ENCODE measurements at places on chromosomes 12 and 14.

- no peak for DNase-seq
Measured at GRCh38 chr12:25074113-25074512, 120.8 kb downstream of the DNAI7 start.

GRCh38 chr14:97723351-97723750 lies 926.2 kb downstream of the VRK1 start:
- no peak for DNase-seq

GRCh38 chr12:39401459-39401858 lies 41.5 kb downstream of the KIF21A start:
- DNase-seq = no peak

DNA sequence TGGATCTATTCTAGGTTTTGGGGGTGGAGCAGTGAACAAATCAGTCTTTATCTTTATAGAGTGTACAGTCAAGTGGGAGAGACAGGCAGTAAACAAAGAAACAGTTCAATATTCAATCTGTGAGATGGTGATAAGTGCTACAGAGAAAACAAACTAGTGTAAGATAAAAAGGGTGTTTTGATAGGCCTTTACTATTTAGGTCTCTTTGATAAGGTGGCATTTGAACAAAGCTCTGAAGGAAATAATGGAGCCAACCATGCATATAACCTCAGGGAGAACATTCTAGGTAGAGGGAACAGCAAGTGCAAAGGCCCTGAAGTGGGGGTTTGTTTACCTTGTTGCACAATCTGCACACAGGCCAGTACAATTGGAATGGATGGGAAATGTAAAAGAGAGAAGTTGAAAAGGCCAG lies 47.3 kb downstream of the PTPN11 start:
- DNase-seq = no peak

All from nephron progenitor cell (in vitro differentiated cells).